ENCODE measurements at places on chromosomes 3 and 15. TPM values are rescaled to one million over a fixed set of nuclear protein-coding genes. Genes with fewer than 3 reads are reported as not detected.
A peak's percentile ranks its signal among the peaks of the same experiment; 100 is the strongest.

DNA sequence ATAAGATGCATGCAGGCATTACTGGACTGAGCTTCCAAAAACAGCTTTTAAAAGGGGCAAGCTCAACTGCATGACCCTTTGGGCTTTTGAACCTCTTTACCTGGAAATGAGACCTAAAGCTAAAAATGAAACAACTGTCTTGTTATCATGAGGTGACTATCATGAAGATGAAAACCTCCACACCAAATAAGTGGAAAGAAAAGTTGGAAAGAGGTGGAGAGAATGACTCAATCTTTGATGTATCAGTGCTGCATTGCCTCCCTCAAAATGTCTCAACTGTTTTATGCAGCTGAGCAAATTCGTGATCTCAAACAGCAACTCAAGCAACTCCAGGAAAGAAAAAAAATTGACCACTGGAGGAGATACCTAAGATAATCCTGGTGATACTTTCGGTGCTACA, 307.1 kb downstream of the KBTBD8 start:
- DNase-seq, result no peak

GRCh38 chr3:17119201-17120072, 234.7 kb downstream of the PLCL2 start:
- DNase-seq, result no peak

DNA sequence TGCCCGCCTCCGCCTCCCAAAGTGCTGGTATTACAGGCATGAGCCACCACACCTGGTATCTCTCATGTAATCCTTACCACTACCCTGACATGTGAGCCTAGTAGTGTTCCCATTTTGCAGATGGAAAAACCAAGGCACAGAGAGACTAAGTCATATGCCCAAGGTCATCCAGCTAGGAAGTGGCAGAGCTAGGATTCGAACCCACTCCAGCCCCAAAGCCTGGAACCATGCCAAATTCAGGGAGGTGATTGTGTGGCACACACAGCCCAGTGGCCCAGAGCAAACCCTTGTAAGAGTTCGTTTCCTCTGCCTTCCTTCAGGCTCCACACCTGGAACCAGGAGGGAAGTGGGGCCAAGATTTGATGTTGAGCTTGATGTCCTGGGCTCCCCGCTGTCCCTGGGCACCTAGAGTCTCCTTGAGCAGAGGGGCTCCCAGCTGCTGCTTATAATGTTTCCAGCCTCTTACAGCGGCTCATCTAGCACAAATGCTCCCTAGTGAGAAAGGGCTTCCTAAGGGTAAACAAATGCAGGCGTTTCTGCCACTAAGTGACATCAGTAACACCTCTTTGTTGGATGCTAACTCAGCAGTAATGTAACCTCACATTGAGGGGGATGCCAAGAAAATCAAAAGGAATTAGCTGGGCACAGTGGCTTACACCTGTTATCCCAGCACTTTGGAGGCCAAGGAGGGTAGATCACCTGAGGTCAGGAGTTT, 3.6 kb downstream of the HAPLN3 start:
- no peak for DNase-seq

DNA sequence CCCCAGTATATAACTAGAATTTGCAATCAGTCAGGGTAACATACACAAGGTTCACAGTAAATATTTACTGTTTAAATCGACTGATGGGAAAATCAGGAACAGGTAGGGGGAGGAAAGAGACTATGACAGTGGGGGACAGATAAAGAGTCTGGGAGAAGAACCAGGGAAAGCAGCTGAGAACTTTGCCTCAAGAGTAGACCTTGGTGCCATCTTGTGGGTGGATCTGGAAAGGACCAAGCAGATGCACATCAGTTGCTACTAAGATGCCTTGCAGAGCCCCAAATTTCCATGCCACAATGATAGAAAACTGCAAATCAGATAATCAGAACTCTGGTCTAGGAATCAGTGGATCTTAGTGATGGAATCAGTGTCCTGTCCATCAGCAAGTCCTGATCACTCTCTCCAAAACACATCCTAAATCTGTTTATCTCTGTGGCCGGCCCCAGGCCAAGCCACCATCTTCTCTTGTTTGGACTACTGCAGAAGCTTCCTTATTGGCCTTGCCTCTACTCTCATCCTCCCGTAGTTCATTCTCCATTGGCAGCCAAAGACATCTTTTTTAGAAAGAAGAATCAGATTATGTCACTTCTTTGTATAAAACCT, 62.7 kb downstream of the PDE8A start:
- no peak for DNase-seq

GRCh38 chr3:193830791-193831191, 237.8 kb downstream of the OPA1 start:
- DNase-seq, result no peak

DNA sequence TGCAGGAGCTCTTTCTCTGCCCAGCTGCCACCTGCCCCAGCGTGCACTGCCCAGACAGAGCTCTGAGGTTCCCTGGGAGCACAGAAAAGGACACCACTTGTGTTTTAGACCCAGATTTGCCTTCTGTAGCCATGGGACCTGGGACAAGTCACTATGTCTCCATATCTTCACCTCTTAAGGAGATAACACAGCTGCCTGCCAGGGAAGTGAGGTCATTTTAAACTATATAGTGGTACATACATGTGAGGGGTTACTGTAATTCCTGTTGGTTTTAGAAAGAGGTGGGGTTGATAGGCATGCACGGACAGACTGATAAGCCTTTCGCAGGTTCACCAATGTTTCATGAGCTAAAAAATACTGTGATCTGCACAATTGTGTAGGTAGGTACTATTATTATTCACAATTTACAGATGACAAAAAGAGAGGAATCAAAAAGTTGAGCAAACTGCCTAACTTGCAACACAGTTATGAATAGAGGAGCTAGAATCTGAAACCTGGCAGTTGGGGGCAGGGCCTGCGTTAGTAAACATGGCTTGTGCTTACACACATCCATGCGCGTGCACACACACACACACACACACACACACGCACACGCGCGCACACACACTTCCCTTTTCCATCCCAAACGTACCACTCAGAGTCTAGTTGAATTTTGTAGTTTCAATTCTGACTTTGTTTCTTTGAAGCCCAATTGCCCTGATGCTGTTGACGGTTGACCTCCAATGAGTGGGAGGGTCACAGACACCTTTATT, 193.6 kb downstream of the FAM43A start:
- peak; percentile 84 for DNase-seq

DNA sequence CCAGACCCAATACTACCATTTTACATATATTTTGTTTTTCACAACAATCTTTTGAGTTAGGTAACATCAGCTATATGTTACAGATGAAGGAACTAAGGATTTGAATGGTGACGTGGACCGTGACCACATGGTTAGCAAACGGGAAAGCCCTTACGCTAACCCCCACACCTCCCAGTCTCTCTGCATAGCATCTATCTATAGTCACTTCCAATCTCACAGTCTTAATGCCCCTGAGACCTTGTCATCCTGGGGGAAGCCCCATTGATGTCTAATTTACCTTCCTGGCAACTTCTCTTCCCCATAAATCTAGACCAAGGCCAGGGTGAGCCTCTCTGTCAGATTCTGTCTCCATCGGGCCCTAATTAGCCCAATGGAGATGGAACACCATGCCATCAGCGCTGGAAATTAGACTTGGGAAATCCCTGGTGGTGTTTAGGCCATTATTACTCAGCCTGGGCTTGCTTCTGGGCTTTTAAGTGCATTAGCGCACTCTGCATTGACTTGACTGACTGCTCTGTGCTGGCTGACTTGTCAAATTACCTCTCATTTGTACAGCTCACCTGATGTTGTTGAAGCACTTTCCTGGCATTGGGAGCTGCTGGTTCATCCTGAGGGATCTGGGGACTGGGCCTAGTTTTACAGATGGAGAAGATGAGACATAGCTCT, 34.0 kb upstream of the SH3GL3 start:
- no peak for DNase-seq

DNA sequence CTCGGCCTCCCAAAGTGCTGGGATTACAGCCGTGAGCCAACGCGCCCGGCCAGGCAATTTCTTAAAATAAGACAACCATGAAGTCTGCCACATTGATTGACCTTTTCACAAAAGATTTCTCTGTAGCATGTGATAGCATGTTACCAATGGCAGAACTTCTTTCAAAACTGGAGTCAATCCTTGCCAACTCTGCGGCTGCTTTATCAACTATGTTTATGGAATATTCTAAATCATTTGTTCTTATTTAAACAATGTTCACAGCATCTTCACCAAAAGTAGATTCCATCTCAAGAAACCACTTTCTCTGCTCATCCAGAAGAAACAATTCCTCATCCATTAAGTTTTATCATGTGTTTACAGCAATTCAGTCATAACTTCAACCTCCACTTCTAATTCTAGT, 9.4 kb downstream of the UBR1 start:
- DNase-seq, result no peak

DNA sequence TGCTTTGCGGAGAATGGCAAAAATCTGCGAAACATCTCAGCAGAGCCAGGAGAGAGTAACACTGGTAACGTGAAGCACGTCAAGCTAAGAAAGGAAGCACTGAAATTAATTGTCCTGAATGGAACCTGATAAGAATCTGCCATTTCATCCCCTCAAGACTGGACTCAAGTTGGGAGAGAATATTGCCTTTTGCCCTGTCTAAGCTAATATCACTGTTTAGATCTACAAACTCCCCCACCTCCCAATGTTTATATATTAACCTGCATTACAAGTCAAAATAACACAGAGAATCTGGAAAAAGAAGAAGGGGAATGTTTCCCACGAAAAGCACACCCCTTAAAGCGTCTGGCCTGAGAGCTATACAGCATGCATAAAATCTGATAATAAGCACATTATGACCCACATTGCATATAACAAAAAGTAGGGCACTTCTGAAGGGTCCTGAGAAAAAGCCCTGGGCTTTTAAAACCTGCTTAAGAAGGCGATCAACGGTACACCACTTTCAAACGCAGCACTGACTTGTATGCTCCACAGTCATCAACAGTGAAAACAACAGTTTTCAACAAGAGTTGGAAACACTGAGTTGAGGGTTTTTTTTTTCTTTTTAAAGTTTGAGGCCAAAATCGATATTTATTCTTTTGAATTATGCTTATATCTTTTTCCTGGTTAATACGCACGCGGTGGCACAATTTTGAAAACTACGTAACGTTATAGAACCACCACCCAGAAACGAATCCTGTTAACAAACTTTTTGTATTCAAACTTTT, 1.4 kb upstream of the KAT2B start:
- DNase-seq, result no peak

DNA sequence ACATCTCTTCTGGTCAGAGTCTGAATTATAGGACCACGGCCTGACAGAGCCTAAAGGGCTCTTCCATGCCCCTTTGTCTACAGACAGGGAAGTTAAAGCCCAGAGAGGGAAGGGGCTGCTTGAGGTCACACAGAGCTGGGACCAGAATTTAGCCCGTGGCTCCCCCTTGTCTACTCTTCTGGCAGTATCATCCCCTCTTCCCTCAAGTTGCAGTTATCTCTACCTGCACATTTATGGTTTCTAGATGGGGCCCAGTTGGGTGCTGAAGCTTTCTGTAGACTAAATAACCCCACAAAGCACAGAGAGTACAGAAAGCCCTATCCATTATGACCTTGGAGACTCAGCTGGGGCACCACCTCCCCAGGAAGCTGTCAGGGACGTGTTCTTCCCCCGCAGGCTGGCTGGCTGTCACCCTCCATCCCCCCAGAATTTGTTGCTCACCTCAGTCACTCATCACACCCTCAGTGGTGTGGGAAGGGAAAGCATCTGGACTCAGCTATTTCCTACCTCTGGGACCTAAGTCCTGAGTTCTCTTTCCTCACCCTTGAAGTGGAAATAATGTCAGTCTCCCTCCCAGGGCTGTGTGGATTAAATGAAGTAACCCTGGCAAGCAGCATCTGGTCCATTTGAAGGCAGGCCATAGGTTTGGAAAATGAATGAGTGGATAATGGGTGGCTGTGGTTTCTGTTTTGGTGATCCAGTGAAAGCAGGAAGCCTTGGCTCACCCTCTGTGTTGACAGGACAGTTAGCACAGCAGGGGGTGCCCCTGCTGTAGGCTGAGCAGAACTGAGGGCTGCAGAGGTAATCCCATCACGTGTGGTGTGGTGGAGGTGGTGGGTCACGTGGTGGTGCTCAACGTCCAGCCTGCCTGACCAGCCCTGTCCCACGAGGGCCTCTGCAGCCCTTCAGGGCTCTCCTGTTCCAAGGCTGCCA, 16.3 kb downstream of the ACOX2 start:
- DNase-seq, result no peak

DNA sequence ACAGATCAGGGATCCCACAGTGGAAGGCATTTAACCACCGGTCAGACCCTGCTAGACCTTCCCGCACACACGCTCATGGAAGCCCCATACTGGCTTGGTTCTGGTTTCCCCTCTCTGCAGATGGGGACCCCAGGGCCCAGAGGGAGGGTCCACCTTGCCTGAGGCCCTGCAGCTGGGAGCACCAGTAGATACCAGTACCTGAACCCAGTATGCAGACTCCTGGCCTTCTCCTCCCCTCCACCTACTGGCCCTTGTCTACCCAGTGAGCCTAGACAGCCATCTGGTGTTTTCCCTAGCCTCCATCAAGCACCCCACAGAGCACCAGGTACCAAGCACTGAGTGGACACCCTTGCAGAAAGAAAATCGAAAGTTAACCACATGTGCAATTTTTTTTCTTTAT, 65.1 kb downstream of the MEGF11 start:
- DNase-seq, result no peak

DNA sequence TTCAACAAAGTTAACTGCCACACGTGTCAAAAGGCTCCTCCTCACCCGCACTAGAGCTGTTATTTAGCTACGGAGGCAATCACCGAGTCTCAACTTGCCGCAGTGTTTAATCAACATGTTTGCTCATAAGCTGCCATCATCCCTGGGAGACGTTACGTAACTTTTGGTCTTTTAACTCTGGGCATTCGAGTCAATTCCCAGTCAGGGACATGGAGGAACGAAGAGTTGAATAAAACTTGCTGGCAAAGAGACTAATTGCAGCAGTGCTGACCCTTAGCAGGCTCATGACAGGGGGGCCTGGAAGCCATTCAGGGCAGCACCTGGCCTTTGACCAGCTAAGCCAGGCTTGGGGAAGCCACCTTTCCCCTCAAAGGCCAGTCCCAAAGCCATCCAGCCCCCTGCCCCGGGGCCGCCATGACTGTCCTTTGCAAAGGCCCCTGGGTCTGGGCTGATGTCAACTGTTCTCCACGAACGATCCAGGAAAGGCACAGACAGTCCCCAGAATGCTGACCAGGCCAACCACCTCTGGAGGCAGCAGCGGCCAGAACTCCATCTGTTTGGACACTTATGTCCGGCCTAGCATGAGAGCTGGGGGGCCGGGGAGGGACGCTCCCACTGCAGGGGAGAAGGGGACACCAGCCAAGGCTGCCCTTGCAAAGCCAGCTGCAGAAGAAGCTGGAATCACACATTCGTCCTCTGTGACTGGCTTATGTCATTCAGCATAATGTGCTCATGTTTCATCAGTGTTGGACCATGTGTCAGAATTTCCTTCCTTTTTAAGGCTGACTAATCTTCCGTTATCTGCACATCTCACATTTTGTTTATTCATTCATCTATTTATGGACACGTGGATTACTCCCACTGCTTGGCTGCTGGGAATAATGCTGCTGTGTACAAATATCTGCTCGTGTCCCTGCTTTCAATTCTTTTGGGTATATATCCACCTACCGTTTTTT, 43.7 kb downstream of the PCSK6 start:
- peak; percentile 90 for DNase-seq

GRCh38 chr3:178146406-178146831, 389.8 kb upstream of the KCNMB2 start:
- DNase-seq, result no peak

HTD2 gene
- 14.7 TPM for total RNA-seq

UQCC5 gene
- 71.1 TPM for total RNA-seq

TMA7 gene
- total RNA-seq, result 251 TPM

CACNA2D2 gene
- total RNA-seq, result 1.2 TPM

SRGAP3 gene
- total RNA-seq, result 6.1 TPM

NEK10 gene
- 9.8 TPM for total RNA-seq

ITIH1 gene
- not detected for total RNA-seq

CRYBG3 gene
- total RNA-seq, result 23.1 TPM

RRP9 gene
- total RNA-seq, result 7.7 TPM

GP5 gene
- total RNA-seq, result not detected

AP2M1 gene
- total RNA-seq, result 269 TPM

PLSCR5 gene
- not detected for total RNA-seq
